Activated CD4-positive, alpha-beta T cell treated with anti-CD3 and anti-CD28 coated beads for 4 hours (primary cell): ENCODE measurements at places on chromosomes 2 and 18.

- DNase-seq, result no peak
Measured at GRCh38 chr2:24016376-24016761, 6.5 kb downstream of the MFSD2B start.

DNA sequence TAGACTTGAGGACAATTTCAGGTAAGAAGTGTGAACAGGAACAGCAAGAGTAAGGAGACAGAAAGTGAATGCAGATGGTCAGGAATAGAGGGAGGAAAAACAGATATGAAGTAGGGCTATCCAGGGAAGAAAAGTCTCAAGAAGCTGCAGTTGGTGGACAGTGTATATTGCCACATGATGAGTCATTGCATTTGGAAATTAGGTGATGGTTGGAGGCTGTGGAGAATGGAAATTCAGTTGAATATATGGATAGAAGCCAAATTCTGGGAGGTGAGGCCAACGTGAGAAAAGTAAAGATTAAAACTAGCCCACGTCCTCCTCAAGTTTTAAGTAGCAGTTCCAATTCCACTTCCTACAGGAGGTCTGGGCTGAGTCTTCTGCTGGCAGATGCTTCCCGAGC is 158.4 kb downstream of the UBE2E3 start:
- no peak for DNase-seq

GRCh38 chr2:120224256-120224655 is 1.1 kb upstream of the TMEM185B start:
- no peak for DNase-seq

- DNase-seq, result no peak
Measured at GRCh38 chr2:44005846-44006245, 10.1 kb upstream of the LRPPRC start.

DNA sequence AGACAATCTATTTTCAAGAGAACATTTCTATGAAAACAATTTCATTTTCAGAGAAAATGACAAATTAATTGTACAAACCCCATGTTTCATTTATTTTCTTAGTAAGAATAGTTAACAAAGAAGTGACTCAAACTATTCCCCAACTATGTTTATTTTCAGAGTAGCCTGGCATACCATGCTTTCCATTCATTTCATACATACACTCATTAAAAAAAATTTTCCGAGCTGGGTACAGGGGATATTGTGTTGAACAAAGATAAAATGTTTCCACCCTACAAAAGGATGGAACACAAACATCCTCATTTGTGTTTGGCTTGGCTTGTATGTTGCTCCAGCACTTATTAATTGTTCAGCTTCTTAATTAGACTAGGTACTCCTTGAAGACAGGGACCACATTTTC is 331.4 kb downstream of the EXOC6B start:
- no peak for DNase-seq

- DNase-seq, result no peak
Measured at GRCh38 chr2:236565879-236566402, 3.7 kb upstream of the ACKR3 start.

DNA sequence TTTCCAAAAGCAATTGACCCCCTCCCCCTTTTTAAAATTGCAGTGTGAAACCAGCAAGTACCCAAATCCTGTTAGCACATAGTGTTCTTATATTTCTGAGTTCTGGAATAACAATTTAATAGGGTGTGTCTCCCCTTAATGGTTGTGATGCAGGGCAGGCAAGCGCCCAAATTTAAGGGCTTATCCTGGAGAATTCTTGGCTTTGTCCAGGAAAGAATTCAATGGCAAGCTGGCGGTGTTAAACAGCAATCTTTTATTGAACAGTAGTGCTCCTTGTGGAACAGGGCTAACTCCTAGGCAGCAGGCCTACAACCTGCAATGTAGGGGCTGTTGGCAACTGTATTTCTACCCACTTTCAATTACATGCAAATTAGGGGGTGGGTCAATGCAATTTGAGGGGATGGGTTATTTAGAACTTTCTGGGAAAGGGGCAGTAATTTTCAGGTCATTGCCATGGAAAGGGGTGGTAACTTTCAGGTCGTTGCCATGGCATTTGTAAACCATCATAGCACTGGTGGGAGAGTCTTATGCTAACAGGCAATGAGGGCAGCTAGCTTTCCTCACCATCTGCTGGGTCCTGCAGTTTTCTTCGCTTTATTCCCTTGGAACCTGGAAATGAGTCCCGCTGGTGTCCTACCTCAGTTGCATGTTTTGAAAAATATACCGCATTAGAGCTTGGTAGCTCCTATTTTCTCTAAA is 149.0 kb upstream of the KCTD1 start:
- no peak for DNase-seq

DNA sequence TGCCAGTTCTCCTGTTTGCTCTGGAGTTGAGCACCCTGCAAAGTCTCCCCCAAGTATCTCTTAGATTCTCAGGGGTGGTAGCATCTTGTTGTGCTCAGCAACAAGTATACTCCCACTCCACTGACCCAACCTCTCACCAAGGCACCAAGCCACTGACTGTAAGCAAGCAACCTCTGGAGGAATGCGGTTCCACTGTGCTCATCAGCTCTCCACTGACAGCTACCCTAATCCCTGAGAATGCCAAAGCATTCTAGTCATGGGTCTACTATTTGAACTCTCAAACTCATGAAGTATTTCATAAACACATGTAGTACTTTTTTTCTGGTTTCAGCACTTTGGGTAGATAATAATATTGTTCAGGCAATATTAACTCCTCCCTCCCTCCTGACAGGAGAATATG is 170.0 kb downstream of the EPHA4 start:
- no peak for DNase-seq

DNA sequence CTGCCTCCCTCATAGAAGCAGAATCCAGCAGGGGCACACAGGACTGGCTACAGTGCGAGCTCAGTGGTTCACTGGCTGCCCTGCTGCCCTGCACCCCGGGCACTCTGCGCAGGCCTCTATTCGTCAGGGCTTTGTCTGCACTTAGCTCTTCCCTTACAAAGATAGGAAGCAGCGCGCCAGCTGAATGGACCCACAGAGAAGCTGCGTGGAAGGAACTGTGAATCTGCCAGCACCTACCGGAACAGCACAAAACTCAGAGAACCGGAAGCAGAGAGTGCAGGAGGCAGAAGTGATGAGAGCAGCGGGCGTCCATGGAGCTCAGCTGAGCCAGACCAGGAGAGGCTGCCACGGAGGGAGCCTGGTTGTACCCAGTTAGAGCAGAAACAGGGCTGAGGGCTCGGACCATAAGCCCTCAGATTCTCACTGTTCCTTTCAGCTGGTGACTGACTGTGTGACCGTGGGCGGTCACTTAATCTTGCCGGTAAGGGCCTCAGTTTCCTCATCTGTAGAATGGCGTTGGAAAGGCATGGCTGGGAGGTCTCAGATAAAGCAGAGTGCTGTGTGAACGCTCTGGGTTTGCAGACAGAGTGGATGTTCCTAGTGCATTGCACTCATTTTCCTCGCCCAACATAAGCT is 23.1 kb upstream of the SLC66A3 start:
- no peak for DNase-seq

- no peak for DNase-seq
Measured at GRCh38 chr2:109637749-109638570, 23.8 kb downstream of the SOWAHC start.

- no peak for DNase-seq
Measured at GRCh38 chr2:40418614-40419363, 33.1 kb downstream of the SLC8A1 start.
